MV-4-11 (cell line): ENCODE measurements at places on chromosomes 5 and 9.
A peak's percentile ranks its signal among the peaks of the same experiment; 100 is the strongest.

- peak; percentile 64 for DNase-seq
Observed at GRCh38 chr5:17203329-17204132, 13.9 kb upstream of the BASP1 start.

DNA sequence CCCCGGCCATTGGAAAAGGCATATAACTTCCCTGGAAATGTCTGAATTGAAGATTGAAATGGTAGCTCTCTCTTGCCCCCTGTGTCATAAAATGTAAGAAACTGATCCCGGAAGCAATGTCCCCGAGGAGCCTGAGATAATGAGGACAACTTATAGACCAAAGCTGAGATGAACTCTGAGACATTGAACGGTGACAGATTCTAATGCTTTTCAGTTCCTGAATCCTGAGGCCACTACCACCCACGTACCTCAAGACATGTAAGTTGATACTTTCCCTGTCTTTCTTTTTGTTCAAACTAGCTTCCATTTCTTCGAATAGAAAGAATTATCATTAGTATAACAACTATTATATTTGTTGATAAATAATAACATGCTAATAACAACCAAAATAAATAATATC, 51.0 kb downstream of the KIF4B start:
- DNase-seq: peak; percentile 14

DNA sequence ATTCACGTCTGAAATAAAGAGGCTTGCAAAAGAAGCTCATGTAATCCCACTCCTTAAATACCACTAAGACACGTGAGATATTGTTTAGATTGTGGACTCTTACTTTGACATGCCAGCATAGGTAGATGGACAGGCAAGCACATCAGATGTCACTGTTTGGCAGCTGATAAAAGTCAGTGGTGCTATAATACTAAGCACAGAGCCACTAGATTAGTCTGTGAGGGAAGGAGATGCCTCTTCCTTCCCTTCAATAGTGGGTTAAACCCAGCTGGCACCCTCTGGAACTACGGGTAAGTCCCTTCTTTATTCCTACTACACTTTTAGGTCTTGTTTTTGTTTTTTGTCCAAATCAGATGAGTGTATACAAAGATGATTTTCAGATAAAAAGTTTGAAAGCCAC, at the start of gene MYOT:
Gene MYOT, plus strand, starts transcription at position 197 of the 400 bp plus-strand sequence. CDS start 2,792 bp downstream, outside the sequence.
- DNase-seq: no peak

- DNase-seq: no peak
Observed at GRCh38 chr9:34547960-34548611, 25.3 kb upstream of the ENHO start.

GRCh38 chr5:72460413-72460812, 46.8 kb downstream of the ZNF366 start:
- no peak for DNase-seq

DNA sequence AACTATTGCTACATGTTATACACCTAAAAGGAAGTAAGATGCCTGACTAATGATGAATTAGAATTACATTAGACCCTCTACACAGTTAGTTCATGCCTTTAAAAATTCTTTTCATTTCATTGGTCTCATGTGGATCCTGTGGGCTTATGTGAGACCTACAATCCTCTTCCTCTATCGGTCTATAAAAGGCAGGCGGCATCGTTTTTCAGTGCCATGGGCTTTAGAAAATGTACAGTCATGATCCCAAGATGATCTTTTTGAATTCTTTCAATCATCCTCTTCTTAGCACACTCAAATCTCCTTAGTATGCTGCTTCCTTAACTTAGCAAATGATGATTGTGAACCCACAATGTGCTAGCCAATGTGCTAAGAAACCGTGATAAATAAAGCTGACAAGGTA, 193.9 kb downstream of the ZNF608 start:
- DNase-seq: no peak

GRCh38 chr9:93085676-93086075, 10.3 kb upstream of the CARD19 start:
- no peak for DNase-seq

DNA sequence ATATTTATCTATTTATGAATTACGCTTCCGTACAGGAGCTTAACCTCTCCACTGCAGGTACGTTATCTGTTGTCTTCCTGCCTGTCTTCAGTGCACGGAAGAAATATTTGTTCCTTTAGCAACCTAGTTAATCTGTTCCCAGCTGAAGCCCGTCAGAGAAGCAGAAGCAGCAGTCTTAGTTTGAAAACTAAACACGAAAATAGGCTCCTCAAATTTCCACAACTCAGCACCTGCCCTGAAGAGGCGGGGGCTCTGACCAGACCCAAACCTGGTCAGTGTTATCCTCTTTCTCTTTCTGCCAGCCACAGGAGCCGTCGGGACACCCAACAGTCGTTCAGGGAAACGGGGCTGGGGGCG, 462 bp downstream of the NUDCD2 start:
- peak; percentile 51 for DNase-seq

- DNase-seq: peak; percentile 77
Observed at GRCh38 chr9:6680797-6681146, 35.2 kb upstream of the GLDC start.

GRCh38 chr5:6633469-6634245, 417 bp downstream of the SRD5A1 start:
- no peak for DNase-seq

DNA sequence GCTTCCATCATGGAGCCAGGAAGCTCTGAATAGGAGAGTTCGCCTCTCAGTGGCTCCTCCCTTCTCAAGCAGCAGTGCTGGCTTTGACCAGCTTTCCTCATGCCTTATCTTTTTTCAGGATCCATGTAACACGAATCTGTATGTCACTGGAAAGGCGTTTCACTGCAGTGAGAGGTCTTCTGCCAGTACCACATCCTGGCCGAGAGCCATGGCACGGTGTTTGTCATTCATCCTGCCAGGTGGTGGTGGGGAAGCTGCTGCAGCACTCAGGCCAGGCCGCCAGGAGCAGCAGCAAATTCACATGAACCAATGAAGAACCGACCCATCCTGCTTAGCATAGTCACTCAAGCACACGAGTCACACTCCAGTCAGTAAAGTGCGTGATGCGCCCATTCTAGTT, 179.0 kb downstream of the FANCC start:
- DNase-seq: no peak

DNA sequence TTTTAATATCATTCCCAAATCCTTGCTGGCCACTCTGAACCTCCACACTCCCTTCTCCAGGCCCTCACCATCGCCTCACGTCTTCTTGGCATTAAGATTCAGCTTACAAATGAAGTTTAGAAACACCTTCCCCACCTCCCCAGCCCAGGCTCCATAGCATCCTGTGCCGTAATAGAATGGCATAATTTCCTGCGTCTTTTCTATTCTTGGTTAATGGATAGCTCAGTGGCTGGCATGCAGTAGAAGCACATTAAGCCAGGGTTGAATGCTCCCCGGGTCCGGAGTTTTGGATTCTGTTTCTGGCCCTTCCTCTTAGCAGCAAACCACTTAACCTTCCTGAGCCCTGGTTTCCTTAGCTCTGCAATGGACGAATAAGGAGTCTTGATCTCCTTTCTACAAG, 13.8 kb downstream of the WWC1 start:
- DNase-seq: no peak

DNA sequence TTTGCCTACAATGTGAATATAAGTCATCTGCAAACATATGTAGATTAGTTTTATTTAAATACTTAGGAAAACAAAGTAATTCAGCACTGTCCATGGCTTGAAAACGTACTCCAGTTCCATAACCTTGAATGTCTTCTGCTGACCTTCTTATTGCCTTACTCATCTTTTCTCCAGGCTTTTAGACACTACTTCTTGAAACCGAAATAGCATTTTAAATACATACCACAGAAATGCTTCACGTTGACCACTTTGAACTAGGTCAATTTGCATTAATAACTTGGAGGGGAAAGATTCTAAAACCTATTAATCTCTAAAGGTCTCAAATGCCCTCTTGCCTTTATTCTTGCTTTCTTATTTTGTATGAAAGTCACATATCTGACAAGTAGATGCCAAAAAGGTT, 995.4 kb upstream of the ACO1 start:
- no peak for DNase-seq

GRCh38 chr9:12667892-12668291, 25.3 kb upstream of the TYRP1 start:
- DNase-seq: no peak

DNA sequence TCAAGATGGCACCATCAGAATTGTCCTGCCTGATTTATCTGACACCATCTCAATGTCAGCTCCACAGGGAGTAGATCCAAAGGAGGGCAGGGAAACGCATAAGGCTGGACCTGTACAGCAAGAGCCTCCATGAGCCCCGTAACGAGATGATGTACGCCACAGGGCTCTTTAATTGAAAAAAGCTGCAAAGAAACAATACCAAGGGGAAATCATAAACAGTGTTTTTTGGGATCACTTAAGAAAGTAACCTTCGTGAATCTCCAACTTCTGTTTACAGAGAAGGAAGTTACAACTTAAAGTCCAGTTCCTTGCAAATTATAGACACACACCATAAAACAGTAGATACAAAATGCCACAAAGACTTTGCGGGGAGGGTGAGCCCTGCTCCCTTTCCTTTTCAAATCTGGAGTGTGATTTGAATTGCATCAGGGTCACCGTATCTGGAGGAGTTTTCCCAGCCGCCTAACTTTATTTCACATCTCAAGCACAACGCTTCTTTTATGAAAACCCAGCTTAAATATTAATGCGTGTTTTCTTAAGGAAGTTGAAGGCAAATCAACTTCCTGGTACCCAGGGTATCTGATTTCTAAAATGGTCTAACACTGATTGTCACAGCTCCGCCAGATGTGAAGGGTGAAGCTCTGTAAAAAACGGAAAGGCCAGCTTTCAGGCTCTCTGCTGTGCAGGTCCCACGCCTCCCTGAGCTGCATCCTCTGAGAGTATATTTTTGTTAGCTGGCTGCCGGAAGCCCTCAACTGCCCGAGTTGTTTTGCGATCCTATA, 88.9 kb downstream of the EBF1 start:
- peak; percentile 23 for DNase-seq

- DNase-seq: no peak
Observed at GRCh38 chr5:55363856-55364255, 56.1 kb downstream of the MTREX start.
